ENCODE measurements at places on chromosomes 7 and 10.

DNA sequence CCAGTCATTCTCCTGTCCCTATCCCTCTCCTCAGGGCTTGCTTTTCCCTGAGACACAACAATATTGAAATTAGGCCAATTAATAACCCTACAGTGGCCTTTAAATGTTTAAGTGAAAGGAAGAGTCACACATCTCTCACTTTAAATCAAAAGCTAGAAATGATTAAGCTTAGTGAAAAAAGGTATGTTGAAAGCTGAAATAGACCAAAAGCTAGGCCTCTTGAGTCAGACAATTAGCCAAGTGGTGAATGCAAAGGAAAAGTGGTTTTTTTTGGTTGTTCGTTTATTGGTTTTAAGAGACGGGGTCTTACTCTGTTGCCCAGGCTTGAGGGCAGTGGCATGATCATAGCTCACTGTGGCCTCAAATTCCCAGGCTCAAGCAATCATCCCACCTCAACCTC, 9.7 kb upstream of the ATAD1 start:
- no peak for DNase-seq

GRCh38 chr7:33904681-33905388, 504 bp upstream of the BMPER start:
- no peak for DNase-seq

DNA sequence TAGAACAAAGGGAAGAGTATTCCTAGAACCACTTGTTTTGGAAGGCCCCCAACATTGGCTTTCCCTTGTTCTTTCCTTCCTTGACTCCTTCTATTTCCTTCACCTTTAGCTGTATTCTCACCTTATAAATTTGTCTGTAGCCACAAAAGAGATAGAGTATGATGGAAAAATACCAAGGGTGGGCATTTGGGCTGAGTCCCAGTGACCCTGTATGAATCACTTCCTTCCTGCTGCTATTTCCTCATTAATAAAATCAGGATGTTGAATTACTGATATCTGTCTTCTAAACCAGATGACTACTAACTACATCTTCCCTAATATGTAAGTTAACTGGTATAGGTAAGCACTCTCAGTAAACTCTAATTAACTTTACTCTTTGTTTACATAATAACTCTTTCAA, 55.1 kb downstream of the IFIT5 start:
- DNase-seq: no peak

- no peak for DNase-seq
These were observed 68.9 kb upstream of the FRMD4A start for GRCh38 chr10:14399641-14400040.

- no peak for DNase-seq
These were observed 275.1 kb upstream of the FZD1 start for GRCh38 chr7:90988996-90989765.

DNA sequence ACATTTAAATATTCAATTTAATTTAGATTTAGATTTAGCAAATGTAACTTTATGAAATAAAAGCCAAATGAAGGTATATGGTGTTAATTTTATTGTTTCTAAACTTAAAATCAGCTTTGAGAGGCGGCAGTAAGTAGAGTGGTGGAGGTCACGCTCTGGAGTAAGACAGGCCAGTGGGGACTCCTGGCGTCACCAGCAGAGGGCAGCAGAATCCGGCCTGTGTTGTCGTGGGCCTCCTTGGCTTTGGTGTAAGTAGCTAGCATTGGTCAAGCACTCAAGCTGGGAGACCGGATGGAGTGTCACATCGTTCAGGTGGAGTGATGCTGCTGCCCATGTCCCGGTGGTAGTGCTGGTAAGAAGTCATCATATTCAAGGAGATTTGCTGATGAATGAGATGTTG, 98.7 kb upstream of the DNAJB6 start:
- DNase-seq: no peak

DNA sequence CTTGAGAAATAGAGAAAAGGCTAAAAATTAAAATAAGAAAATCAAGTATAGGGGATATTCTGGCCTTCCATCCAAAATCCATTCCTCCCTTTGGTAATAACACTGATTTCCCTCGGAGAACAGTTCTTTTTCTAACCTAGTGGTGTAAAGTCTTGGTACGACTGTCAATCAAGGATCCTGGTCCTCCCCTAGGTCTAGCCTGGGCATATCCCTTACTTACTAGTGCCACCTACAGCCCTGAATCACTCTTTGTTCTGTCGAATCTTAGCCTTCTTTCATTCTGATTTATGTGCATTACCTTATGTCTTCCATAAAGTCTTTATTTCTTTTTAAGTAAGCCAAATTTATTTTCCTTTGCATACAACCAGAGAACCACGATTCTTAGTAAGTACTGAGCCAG, 298.7 kb upstream of the LRRTM3 start:
- no peak for DNase-seq

DNA sequence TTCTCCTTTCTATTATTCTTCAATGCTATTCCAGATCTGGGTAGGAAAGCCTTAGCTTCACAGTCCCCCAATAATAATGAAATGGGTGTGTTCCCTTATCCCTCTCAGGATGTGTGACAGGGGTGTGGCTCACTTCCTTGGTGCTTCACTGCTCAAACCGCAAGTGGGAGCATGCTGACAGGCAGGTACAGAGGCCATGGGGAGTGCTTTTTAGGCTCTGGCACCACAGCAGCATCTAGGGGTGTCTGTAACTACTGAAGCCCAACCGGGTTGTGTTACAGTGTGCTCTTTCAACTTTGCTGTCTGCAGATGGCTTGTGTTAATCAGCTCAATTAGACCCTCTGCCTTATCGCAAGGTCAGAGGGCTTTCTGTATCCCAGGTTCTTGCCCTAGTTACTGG, 79.4 kb upstream of the CYP2C9 start:
- no peak for DNase-seq

GRCh38 chr10:18195060-18195799, 55.0 kb downstream of the CACNB2 start:
- no peak for DNase-seq

- DNase-seq: no peak
These were observed 42.7 kb upstream of the SMARCD3 start for GRCh38 chr7:151291206-151291605.

DNA sequence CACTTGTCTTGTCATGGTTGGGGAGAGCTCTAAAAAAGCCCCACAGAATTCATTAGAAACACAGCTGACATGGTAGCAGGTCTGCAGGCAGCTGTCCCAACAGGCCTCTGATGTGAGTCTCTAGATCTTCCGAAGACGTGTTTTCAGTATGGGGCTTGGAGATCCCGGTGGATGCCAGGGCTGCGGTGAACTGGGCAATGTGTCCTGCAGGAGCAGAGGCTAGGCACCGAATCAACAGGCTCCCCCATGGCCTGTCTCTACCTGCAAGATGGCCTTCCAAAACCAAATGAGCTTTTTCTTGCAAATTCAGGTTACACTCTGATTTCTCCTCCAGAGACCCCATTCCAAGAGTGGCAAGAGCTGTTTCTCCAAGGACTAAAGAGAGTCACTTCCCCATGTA, 2.9 kb downstream of the CPXM2 start:
- DNase-seq: no peak

GRCh38 chr7:706721-707120, 19.8 kb upstream of the DNAAF5 start:
- DNase-seq: no peak

DNA sequence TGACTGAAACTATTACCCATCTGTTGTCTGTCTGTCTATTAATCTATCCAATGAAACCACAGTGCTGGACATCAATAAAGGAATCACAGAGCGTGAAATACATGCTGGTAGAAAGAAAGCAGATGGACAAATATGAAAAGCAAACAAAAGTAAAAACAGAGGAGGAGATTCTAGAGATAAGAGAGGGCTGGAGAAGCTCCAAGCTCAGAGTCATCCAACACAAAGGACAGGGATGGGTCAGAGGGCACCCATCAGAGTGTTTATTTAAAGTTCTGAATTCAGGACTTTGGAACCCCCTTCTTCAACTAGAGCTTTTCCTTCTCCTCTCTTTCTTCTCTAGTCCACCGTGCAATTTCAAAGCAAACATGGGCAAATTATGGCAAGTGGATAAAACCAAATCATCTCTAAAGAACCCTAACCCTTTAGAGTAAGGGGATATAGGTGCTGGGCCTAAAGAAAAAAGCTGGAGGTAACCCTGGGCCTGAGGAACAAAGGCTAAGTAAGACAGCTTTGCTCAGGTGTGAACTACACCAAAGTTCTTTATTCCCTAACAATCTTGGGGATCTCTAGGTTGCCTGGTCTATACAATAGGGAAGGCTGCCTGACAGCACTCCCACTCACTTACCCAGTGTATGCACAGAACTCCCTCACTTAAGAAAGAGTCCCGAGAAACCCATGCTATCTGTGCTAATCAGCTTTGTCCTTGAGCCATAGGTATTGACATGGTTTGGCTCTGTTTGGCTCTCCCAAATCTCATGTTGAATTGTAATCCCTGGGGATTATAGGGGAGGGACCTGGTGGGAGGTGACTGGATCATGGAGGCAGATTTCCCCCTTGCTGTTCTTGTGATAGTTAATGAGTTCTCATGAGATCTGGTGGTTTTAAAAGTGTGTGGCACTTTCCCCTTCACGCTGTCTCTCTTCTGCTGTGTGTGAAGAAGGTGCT, 97.0 kb downstream of the BAMBI start:
- DNase-seq: no peak

GRCh38 chr10:29563420-29564035, 71.2 kb downstream of the SVIL start:
- DNase-seq: no peak

DNA sequence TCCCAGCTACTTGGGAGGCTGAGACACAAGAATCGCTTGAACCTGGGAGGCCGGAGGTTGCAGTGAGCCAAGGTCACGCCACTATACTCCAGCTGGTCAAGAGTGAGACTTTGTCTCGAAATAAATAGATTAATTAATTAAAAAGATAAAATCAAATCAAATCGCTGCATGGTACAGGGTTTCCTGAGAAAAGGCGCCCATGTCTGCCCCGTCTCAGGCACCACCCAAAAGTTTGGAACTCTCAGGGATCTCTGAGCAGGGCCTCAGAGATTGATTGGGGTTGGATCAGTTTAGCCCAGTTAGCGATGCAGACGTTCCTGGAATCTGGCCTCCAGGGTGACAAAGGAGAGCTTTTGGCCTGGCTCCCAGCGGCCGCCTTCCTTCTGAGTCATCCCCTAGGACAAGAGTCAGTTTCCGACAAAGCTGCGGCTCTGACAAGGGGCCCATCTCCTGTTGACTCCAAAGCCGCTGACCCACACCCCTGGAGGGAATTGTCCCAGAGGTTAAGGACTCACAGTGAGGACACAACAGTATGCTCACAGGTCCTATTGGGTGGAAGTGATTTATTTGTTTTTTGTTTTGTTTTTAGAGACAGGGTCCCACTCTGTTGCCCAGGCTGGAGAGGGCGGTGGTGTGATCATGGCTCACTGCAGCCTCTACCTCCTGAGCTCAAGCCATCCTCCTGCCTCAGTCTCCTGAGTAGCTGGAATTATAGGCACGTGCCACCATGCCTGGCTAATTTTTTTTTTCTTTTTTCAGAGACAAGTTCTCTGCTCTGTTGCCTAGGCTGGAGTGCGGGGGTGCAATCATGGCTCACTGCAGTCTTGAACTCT, 6.8 kb downstream of the ORAI2 start:
- DNase-seq: no peak

GRCh38 chr10:28130267-28130666, 131.4 kb upstream of the ODAD2 start:
- no peak for DNase-seq

DNA sequence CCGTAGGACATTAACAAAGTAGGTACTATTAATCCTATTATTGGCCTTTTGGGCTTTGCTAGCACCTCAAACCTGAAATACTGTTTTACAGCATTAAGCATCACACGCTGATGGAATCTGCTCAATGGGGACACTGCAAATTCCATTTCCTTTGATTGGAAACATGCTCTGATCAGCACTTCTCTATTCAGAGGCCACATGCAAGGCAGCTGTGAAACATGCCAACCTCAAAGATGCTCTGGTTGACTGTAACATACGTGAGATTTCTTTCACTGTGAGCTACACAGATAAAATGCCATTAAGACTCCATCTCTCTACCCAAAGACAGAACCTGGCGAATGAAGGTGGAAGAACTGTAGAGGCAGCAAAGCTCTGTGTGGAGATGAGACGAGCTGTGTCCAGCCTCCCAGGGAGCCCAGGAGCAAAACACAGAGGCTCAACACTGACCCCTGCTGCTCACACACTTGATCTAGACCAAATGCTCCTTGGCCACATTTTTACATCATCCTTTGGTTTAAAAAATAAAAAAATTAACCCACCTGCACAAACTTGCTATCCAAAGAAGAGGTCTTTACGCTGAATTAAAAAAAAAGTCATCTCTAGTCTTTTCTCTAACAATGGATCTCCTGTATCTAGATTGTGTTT, 8.0 kb downstream of the RSU1 start:
- no peak for DNase-seq

- no peak for DNase-seq
These were observed 9.7 kb upstream of the BICC1 start for GRCh38 chr10:58502956-58503355.
